LNCaP clone FGC (cell line): ENCODE measurements at places on chromosomes 11 and 22.

DNA sequence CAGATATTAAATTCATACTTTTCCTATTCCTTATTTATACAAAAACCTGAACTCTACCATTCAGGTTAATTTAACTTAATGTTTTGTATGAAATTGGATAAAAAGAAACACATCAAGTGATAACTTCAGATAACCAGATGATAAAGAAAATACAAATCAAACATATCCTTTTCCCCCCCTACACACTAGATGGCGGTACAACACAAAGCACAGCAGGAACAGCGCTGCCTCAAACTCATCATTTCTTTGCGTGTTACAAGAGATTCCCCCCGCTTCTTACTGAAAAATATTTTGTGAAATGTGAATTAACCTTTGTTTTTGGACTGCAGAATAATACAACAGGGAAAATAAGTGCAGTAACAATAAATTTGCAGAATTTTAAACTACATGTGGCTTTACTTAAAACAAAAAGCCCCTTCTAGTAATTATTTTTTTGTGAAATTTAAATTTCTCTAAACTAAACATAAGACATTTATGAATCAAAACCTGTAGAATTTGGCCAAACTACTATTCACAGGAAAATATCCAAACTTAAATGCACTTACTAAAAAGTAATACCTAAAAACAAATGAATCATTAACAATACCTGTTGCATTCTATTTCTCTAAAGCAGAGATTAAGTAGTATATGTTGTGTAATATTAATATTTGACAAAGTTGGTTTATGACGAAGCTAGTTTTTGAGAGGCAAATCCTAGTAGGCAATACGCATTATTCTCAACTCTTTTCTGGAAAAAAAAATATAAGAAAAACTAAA is 74.4 kb downstream of the ARHGAP32 start:
- no peak for DNase-seq

- no peak for DNase-seq
Measured at GRCh38 chr22:35561796-35562526, 21.3 kb downstream of the RASD2 start.

DNA sequence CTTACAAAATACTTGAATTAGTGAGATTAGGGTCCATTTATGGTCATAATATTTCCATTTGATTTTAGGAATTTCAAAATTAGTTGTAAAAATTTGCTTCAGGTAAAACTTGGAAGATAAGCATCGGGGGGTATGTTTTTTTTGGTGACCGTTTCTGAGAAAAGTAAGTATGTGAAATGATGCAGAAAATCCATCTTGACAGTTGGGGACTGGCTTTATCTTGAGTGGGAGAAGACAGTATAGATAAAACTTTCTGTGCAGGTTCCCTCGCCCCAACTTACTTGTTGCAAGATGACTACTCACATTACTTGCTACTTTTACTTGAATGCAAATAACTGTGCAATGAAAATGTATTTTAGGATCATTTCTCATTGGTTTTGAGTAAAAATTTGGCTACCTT is 49.5 kb downstream of the DNAJC24 start:
- DNase-seq: no peak

GRCh38 chr11:44008698-44009097 is 39.1 kb upstream of the ACCSL start:
- no peak for DNase-seq

DNA sequence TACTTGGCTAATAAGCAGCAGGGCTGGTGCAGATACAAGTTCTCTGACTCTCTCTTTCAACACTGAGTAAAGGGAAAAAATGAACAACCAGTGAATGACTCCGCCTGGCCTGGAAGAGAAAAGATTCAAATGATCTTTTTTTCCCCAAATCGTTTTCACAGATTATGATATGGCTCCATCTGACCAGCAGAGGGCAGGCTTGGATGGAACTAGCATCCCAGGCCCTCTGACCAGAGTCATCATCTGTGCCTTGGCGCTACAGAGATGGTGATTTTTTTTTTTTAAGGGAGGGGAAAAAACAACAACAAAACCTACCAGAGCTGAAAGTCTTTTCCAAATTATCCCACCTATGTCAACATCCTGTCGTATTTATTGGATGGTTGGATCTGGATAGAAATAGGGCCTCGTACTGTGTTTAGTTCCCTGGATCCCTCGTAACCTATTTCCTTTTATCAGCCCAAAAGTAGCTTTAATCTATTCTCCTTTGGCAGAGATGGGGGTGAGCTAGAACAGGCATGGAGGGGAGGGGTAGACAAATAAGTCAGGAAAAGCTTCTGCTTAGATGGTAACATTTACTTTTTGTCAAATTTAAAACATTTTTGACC is 69.7 kb downstream of the PRSS23 start:
- DNase-seq: no peak

GRCh38 chr11:103170865-103171264 is 61.6 kb downstream of the DYNC2H1 start:
- DNase-seq: no peak

GRCh38 chr22:22037740-22038139 is 55.2 kb upstream of the TOP3B start:
- no peak for DNase-seq
